ENCODE measurements at places on chromosomes 11 and 22.

DNA sequence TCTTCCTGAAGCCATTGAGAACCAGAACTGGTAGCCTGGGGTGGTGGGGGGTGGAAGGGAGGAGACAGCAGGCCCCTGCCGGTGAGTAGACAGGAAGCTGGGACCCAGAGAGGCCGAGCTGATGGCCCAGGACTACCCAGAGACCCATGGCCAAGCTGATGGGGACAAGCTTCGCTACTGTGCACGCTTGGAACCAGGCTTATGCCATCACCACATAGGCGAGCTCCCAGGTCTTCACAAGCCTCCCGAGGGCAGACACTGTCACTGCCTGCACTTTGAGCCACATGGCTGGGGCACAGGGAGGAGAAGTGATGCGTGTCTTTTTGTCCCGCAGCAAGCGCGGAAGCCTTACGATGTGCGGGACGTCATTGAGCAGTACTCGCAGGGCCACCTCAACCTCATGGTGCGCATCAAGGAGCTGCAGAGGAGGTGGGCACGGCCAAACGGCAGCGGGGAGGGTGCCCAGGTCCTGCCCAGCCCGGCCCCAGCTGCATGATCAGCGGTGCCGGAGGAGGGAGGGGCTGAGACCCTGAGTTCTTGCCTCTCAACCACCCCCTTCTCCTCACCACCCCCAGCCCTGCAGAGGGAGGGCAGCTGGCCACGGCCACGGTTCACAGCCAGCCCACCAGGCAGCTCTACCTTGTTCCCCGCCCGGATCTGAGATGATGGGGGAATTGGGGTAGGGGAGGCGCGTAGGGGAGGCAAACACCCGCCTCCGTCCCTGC is 76.0 kb upstream of the KCNQ1OT1 start:
- DNase-seq: no peak

DNA sequence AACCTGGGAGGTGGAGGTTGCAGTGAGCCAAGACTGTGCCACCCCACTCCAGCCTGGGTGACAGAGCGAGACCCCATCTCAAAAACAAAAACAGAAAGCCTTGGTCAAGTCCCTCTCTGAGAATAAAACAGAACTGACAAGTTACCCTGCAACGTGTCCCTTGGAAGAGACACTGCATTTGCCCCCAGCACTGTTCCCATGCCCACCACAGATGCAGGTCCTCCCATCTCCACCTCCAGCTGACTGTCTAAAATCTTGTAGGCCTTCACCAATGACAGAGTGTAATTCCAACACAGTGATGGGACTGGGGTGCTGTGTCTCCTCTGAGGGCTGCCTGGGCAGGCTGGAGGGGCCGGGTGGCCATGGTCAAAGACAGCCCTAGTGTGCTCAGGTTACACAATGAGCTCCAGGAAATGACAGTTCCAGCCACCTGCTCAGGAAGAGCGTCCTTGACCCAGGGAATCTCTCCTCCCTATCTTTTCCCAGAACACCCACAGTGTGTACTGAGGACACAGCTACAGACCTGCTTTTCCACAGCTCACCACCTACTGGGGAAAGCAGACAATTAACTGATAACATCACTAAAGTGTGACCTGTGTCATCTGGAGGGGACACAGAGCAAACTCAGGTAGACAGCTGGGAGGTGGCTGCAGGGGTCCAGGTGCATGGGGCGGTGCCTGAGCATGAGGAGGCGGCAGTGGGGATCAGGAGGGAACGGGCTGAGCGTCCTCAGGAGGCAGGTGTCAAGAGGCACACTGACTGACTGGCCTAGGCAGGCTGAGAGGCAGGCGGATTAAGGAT is 56.4 kb downstream of the ARFGAP3 start:
- DNase-seq: no peak

DNA sequence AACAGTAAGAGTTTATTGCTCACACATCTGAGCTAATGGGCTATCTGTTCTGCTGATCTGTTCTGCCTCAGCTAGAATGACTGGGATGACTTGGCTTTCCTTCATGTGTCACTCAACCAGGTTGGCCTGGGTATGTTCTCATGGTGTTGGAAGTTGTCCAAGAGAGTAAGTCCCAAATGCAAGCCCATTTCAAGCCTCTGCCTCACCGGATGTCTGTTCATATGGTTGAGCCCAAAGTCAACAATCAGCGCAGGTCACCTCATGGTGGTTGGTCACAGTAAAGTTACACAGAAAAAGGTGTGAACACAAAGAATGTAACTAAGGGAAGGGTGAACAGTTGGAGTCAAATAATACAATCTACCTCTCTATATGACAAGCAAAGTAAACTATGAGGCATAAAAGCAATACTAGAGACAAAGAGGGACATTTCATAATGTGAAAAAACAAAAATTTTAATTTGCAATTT is 1.9 kb downstream of the GDPD4 start:
- peak; percentile 44 for DNase-seq

GRCh38 chr22:28728621-28729313 is 12.9 kb downstream of the CHEK2 start:
- no peak for DNase-seq

GRCh38 chr22:17888855-17889254 is 114.6 kb upstream of the BID start:
- DNase-seq: no peak

DNA sequence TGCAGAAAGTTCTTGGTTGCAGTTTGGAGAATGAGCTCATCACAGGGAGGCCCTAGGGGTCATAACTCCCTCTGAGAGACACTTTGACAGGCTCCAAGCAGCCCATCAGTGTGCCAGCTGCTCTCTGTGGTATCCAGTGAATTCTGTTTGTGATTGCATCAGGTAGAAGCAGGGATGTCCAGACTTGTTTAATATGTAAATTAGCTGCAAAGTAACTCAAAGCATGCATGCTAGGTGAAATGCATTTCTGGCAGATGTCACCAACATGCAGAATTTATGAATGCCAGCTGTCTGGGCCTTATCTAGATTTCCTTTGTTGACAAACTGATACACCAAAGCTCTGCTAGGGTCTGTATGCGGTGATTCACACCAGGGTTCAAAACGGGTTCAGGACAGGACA is 123.6 kb upstream of the MTNR1B start:
- no peak for DNase-seq

- no peak for DNase-seq
Measured at GRCh38 chr11:80136991-80137390, 696.2 kb upstream of the TENM4 start.

Data from LNCaP clone FGC (cell line).